ENCODE measurements at places on chromosomes 16 and 17. TPM values are rescaled to one million over a fixed set of nuclear protein-coding genes. Genes with fewer than 3 reads are reported as not detected.

DNA sequence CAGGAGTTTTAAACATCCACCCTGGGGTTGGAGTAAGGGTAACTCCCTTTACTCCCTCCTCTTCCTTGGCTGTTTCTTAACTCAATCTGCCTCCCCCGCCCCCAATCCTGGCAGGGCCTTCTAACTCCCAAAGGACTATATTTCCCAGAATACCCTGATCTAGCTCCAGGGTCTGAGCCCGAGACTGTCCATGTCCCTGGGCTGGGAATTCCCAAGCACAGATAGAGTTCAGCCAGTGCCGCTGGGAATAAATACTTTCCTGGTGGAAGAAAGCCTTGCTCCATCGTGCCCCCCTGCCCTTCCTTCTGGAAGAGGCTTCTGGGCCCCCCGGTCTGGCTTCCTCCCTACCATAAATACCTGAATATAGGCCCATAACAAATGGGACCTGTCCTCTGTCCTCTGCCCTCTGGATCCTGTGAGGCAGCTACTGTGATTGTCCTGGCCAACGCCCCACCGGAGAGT lies 10.2 kb downstream of the BAHCC1 start:
- peaks cover 12% of the 10 kb centered on the region for H3K27me3 ChIP-seq
- H3K36me3 ChIP-seq: no peaks in the 10 kb centered on the region
- peaks cover 8% of the 10 kb centered on the region for H3K4me1 ChIP-seq
- DNase-seq: no peak
- peak overlapping the region; percentile 3 for H3K27ac ChIP-seq

GRCh38 chr17:35612924-35613521 lies 25.9 kb downstream of the AP2B1 start:
- no peaks in the 10 kb centered on the region for H3K27me3 ChIP-seq
- peaks cover 8% of the 10 kb centered on the region for H3K4me1 ChIP-seq
- DNase-seq: no peak
- H3K27ac ChIP-seq: no peak overlapping the region

DNA sequence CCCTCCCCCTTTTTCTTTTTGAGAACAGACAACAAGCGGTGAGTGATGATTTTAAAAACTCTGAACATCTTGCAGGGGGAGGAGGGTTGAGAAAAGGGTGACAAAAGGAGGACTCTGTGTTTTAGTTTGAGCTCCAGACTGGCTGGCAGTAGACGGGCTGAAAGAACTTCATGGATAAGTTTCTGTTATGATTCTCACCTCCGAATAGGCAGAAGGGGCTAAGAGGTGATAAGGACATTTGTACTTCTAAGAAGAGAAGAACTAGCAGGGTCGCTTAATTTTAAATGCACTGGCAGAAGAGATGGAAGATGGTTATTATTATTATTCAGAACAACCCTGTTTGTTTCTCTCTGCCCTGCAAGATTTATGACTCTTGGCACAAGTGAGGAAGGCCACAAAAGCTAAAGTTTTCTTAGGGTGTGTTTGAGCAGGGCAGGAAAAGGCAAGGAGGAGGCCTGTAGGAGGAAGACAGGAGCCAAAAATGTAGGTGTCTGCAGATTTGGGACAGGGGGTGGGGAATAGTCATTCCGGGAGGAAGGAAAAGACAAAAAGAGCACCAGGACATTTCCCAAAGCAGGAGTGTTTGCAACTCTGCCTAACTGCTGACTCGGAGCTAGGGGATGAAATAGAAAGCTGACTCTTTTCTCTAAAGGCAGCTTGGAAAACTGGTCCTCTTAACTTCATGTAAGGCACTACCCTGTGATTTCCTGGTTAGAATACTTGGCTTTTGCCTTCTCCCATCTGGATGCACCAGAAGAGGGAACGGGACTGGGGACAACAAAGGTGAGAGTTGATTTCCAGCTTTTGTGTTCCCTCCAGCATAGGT lies 11.9 kb upstream of the HOXB2 start:
- no peak for DNase-seq
- H3K36me3 ChIP-seq: no peaks in the 10 kb centered on the region
- no peak overlapping the region for H3K4me3 ChIP-seq

- peaks cover 53% of the 10 kb centered on the region for H3K4me1 ChIP-seq
- no peaks in the 10 kb centered on the region for H3K27me3 ChIP-seq
- H3K4me3 ChIP-seq: peak overlapping the region; percentile 19
- H3K27ac ChIP-seq: peak overlapping the region; percentile 76
- no peaks in the 10 kb centered on the region for H3K36me3 ChIP-seq
These were observed 86.1 kb downstream of the ZNF778 start for GRCh38 chr16:89303617-89304016.

- H3K4me3 ChIP-seq: no peak overlapping the region
- H3K4me1 ChIP-seq: no peaks in the 10 kb centered on the region
- no peaks in the 10 kb centered on the region for H3K27me3 ChIP-seq
- H3K36me3 ChIP-seq: peaks cover 18% of the 10 kb centered on the region
These were observed 25.0 kb downstream of the ATPAF2 start for GRCh38 chr17:18014006-18014405.

DNA sequence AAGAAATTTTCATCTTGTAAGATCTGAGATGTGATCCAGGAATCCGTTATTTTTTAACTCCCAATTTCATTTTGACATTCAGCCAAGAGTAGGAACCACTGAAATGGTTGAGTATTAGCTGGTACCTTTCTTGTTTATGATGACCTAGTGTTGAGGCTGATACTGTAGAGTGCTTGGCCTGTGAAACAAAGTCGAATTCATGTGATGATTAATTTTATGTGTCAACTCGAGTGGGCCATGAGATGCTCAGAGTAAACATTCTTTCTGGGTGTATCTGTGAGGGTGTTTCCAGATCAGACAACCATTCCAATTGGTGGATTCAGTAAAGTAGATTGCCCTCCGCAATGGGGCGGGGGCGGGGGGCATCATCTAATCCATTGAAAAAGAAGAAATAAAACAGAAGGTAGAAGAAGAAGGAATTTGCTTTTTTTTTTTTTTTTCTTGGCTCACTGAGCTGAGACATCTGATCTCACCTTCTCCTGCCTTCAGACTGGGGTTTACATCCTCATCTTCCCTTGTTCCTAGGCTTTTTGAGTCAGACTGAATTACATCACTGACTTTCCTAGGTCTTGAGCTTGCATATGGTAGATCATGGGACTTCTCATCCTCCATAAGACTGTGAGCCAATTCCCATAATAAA lies 264.6 kb upstream of the KCNJ16 start:
- DNase-seq: no peak
- no peak overlapping the region for H3K27ac ChIP-seq
- peaks cover 7% of the 10 kb centered on the region for H3K27me3 ChIP-seq
- no peaks in the 10 kb centered on the region for H3K4me1 ChIP-seq

DNA sequence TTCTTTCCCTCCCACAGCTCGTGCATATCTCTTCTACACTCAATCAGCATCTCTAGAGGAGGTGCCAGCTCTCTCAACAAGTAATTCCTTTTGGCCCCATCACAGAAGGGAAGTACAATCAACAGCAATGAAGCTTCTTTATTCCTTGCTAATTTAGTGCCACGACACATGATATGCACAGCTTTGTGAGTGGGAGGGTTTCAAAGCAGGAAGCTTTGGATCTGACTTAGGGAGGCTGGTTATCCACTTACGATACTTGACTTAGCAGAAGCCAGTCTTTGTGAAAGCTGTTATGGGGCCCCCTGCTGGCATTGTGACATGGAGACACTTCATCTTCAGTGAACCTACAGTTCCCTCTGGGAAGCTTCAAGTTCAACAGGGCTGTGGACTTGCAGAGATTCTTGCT lies 81.0 kb downstream of the TMEM100 start:
- H3K27me3 ChIP-seq: peaks cover 8% of the 10 kb centered on the region
- no peak overlapping the region for H3K4me3 ChIP-seq

DNA sequence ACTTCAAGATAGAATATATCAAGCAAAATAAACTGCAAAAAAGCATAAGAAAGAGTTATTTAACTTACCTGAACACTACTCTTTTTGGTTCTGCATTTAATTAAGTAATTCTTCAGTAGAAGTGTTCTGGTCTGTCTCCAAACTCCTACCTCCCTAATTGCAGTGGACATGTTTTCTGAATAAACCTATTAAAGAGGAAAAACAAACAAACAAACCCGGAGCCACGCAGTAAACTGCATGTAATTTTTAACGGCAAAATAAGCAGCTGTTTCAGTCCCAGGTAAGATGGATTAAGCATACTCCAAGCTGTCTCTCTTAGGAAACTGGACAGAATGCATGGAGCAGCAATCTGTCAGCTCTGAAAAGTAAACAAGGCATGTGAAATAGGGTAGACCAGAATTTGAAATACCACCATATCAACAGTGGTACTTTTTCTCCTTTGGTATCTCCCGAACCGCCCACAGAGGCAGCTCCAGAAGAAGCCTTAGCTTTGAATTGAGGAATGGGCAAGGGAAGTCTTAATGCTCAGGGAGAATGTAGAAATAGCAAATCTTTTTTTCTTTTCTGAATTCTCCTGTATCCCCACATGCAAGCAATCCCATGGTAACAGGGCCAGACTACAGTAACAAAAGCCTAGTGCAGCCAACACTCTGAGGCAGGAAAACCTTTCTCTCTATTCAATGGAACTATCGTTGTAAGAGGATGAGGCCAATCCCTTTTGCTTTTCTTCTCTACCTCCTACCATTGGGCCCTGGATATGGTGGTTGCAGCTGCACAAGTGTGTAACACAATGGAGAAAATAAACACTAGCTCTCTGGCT lies 12.5 kb downstream of the ABCA5 start:
- no peak overlapping the region for H3K27ac ChIP-seq
- no peaks in the 10 kb centered on the region for H3K36me3 ChIP-seq
- no peak overlapping the region for H3K4me3 ChIP-seq
- H3K4me1 ChIP-seq: peaks cover 3% of the 10 kb centered on the region

DNA sequence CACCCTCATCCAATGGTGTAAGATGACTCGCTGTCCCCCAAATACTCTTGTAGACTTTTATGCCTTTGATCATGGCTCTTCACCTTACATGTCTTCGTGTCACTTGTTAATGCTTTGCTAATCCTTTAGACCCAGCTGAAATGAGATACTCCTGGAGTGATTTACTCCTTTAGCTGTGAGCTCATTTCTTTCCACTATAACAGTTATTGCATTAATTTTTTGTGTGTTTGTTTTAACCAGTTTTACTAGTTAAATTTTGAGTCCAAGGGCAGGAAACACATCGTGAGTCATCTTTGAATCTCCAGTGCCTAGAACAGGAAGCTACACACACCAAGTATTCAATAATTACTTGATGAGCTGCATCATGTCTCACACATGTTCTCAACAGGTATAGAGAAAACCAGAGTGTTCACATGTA lies 6.5 kb upstream of the CTCF start:
- H3K36me3 ChIP-seq: no peaks in the 10 kb centered on the region
- peaks cover 56% of the 10 kb centered on the region for H3K4me1 ChIP-seq
- no peak for DNase-seq
- H3K27me3 ChIP-seq: no peaks in the 10 kb centered on the region

DNA sequence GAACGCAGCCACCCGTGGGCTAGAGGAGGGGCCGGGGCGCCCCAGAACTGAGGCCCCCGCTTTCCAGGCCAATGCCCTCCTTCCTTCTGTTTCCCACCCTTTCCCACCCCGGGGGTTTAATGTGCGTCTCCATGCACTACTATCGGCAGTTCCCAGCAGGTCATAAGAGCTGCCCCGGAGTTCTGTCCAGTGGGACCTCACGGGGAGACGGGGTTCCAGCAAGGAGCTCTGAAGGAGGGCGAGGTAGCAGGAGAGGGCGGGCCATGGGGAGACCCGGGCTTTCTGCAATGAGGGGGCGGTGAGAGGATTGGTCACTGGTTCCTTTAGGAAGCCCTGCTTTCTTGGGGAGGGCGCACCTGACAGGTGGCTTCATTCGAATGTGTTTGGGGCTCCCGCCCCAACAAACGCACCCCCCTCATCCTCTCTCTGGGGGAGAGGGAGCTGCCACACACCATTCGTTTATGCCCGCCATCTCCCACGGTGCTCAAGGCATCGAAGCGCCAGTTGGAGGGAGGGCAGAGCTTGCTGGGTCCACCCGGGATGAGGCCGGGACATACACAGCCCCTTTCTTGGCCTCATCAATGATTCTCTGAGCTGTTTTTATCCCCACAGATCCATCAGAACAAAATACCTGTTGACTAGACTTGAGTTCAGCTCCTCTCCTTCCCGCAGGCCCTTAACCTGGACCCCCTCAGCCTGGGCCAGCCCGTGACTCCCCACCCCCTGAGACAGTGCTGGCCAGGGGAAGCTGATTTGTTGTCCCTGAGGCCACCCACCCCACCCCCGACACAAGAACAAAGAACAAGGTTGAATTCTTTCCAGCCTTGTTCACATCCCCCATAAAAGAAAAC lies 44.1 kb downstream of the SLC7A5 start:
- H3K36me3 ChIP-seq: no peaks in the 10 kb centered on the region
- H3K4me1 ChIP-seq: peaks cover 3% of the 10 kb centered on the region
- H3K27ac ChIP-seq: no peak overlapping the region
- no peak for DNase-seq
- no peak overlapping the region for H3K4me3 ChIP-seq

DNA sequence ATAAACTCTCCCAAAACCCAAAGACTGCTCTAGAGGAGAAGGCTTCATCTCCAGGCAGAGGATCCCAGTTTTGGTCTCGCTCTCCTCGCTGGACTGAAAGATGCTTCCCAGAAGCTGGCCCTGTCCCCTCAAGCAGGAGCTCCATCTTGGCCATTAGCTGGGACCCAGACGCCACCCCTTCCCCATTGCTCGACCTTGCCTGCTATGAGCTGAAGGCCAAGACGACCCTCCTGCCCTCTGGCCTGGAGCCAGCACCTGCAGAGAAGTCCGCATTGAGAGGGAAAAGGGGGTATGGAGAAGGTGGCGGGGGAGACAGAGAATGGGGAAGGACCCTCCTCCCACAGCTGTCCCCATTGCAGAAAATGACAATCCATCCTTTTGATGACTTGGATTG lies 3.6 kb upstream of the RCVRN start:
- no peak for DNase-seq
- no peaks in the 10 kb centered on the region for H3K36me3 ChIP-seq
- no peaks in the 10 kb centered on the region for H3K27me3 ChIP-seq
- no peak overlapping the region for H3K4me3 ChIP-seq

- H3K36me3 ChIP-seq: no peaks in the 10 kb centered on the region
- peaks cover 33% of the 10 kb centered on the region for H3K4me1 ChIP-seq
- no peaks in the 10 kb centered on the region for H3K27me3 ChIP-seq
- peak overlapping the region; percentile 98 for H3K27ac ChIP-seq
- peak overlapping the region; percentile 84 for H3K4me3 ChIP-seq
These were observed 37.3 kb downstream of the SMG6 start for GRCh38 chr17:2266045-2266864.

DYNLRB2 gene
- polyA plus RNA-seq: 2.3 TPM

IRF8 gene
- polyA plus RNA-seq: 2.0 TPM

CDRT15 gene
- not detected for polyA plus RNA-seq

MVD gene
- 20.4 TPM for polyA plus RNA-seq

GGT6 gene
- polyA plus RNA-seq: not detected

KCNH6 gene
- not detected for polyA plus RNA-seq

TAT gene
- polyA plus RNA-seq: not detected

Data from naive thymus-derived CD8-positive, alpha-beta T cell (primary cell).